ENCODE measurements at places on chromosomes 1 and 21.

GRCh38 chr1:230385930-230386329, 40.2 kb downstream of the PGBD5 start:
- no peak for DNase-seq
- H3K4me1 ChIP-seq = no peaks in the 10 kb centered on the region
- no peak overlapping the region for H3K27ac ChIP-seq
- H3K4me3 ChIP-seq = no peak overlapping the region
- H3K36me3 ChIP-seq = no peaks in the 10 kb centered on the region

GRCh38 chr1:173020138-173020750, 30.5 kb downstream of the TNFSF18 start:
- H3K27ac ChIP-seq = no peak overlapping the region
- DNase-seq = no peak
- no peak overlapping the region for H3K4me3 ChIP-seq
- H3K27me3 ChIP-seq = peaks cover 3% of the 10 kb centered on the region
- H3K36me3 ChIP-seq = no peaks in the 10 kb centered on the region

DNA sequence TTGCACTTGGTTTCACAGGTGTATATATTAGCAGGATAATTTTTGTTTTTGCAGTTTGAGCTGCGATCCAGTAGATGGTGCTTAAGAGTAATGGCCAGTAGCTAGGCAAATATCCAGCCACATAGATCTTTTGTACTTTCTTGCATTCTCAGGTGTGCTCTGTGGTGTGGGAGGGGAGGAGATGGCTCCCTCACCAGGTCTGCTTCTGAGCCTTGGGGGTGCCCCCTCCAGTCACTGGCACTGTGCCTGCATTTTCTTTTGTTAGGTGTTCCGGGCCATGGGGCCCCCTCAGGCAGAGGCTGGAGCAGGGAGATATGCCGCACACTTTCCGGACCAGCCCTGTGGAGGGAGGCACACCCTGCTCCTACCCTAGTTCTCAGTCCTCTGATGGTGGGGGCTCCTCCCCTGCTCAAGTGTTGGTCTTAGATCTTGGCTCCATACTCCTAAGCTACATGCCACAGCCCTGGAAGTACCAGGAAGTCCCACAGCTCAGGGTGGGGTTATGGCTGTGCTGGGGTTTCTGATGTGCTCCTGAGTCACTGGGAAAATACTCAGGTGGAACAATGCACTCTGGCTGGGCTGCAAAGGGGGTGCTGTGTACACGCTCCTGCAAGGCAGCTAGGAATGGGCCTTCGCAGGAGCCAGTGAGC, 197.6 kb upstream of the DMRTA2 start:
- H3K27ac ChIP-seq = no peak overlapping the region
- peaks cover 5% of the 10 kb centered on the region for H3K36me3 ChIP-seq
- H3K4me1 ChIP-seq = peaks cover 1% of the 10 kb centered on the region
- DNase-seq = no peak
- H3K4me3 ChIP-seq = no peak overlapping the region
- H3K27me3 ChIP-seq = no peaks in the 10 kb centered on the region

DNA sequence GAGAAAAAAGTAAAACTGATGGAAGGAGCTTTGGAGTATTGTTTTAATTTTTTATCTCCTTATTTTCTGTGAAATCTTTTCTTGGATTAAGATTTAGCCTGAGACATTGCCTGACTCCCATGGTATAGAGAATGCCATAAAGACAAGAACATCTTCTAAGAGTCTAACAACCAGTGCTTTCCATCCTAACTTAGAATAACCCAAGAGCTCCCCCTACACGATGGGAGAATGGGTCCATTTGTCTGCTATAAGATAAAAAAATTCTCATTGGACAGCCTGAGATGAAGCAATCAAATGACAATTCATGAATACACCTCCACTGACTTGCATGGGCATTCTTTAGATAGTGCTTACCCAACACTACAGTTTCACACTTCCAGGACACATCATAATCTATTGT, 478.1 kb downstream of the TTLL7 start:
- H3K27me3 ChIP-seq = no peaks in the 10 kb centered on the region
- no peak overlapping the region for H3K4me3 ChIP-seq
- peaks cover 14% of the 10 kb centered on the region for H3K4me1 ChIP-seq
- H3K36me3 ChIP-seq = no peaks in the 10 kb centered on the region
- DNase-seq = no peak

GRCh38 chr1:154860156-154860870, 9.8 kb downstream of the KCNN3 start:
- H3K27ac ChIP-seq = no peak overlapping the region
- H3K4me3 ChIP-seq = no peak overlapping the region
- H3K27me3 ChIP-seq = no peaks in the 10 kb centered on the region
- peaks cover 6% of the 10 kb centered on the region for H3K4me1 ChIP-seq
- H3K36me3 ChIP-seq = no peaks in the 10 kb centered on the region

GRCh38 chr1:52937433-52938182, 10.5 kb downstream of the SCP2 start:
- H3K36me3 ChIP-seq = no peaks in the 10 kb centered on the region
- no peak for DNase-seq
- no peak overlapping the region for H3K27ac ChIP-seq
- H3K4me3 ChIP-seq = no peak overlapping the region
- peaks cover 2% of the 10 kb centered on the region for H3K4me1 ChIP-seq
- no peaks in the 10 kb centered on the region for H3K27me3 ChIP-seq

- H3K27ac ChIP-seq = no peak overlapping the region
- no peaks in the 10 kb centered on the region for H3K36me3 ChIP-seq
- H3K27me3 ChIP-seq = no peaks in the 10 kb centered on the region
Observed at GRCh38 chr1:32764826-32765569, 52.2 kb downstream of the YARS1 start.

DNA sequence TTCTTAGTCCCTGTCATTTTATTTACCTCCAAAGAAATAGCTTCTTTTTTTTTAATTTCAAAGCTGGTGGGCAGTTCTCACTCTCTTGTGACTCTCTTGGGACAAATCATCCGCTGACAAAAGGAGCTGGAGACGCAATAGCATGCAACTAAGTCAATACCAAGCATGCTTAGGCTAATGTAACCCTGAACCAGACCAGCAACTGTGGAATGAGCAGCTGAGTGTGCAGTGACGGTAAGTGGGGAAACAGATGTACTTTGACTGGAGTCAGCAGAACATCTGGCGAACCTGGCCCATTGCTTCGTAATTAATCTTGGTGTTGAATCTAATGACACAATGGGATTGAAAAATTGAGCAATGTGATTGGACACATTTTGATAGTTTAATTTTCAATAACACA, 280.7 kb upstream of the PLXNA2 start:
- H3K4me1 ChIP-seq = no peaks in the 10 kb centered on the region
- H3K4me3 ChIP-seq = no peak overlapping the region
- DNase-seq = no peak
- H3K27ac ChIP-seq = no peak overlapping the region

DNA sequence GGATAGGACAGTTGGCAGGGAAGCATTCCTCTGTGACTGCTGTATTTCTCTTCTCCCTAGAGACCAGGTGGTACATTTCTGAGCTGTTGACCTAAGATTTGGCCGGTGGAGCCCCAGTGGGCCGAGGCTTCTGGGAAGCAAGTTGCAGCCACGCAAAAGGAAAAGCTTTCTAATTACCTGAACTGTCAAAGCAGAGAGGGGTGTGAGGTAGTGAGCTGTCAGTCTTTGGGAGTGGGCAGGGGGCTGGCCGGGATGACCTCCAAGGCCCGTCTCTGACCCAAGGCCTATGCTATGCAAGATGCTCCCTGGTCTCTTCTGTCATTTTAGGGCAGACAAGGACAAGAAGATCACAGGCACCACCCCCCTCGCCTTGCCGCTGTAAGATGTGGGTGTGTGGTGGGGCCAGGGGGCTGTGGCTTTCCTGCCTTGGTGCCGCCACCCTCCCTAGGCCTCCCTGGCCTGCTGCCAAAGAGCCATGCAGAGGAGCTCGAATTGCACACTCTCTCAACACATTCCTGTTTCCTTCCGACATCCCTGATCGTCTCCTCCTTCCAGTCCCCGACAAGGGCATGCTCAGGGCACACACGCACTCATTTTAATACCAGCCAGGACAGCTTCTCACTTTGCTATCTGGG, 7.7 kb downstream of the PADI1 start:
- DNase-seq = peak; percentile 10
- peaks cover 17% of the 10 kb centered on the region for H3K4me1 ChIP-seq
- H3K27me3 ChIP-seq = peaks cover 21% of the 10 kb centered on the region

DNA sequence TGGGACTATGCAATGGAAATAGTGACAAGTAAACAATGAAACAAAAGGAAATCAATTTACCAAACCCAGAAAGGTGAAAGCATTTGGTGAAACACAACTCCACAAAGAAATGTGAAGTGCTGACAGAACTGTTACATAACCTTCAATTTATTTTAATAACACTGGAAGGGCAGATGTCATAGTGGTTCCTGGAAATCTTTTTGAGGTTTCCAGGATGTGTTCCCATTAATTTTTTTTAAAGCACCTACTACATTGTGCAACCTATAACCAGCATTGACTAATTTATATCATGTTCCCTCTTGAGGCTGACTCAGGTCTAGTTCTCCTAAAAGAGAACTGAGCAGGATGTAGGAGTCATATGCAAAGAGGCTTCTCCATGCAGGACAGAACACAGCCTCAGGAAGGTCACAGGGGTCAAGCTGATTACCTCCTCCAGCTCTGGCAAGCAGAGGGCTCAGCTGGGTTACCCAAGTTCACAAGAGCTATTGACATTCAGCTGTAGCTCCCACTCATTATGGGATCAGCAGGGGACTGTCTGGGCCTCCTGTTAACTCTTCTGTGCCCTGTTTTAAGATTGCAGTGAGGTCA, 157.1 kb upstream of the NRIP1 start:
- no peaks in the 10 kb centered on the region for H3K36me3 ChIP-seq
- H3K4me3 ChIP-seq = no peak overlapping the region
- no peak overlapping the region for H3K27ac ChIP-seq
- no peaks in the 10 kb centered on the region for H3K27me3 ChIP-seq

DNA sequence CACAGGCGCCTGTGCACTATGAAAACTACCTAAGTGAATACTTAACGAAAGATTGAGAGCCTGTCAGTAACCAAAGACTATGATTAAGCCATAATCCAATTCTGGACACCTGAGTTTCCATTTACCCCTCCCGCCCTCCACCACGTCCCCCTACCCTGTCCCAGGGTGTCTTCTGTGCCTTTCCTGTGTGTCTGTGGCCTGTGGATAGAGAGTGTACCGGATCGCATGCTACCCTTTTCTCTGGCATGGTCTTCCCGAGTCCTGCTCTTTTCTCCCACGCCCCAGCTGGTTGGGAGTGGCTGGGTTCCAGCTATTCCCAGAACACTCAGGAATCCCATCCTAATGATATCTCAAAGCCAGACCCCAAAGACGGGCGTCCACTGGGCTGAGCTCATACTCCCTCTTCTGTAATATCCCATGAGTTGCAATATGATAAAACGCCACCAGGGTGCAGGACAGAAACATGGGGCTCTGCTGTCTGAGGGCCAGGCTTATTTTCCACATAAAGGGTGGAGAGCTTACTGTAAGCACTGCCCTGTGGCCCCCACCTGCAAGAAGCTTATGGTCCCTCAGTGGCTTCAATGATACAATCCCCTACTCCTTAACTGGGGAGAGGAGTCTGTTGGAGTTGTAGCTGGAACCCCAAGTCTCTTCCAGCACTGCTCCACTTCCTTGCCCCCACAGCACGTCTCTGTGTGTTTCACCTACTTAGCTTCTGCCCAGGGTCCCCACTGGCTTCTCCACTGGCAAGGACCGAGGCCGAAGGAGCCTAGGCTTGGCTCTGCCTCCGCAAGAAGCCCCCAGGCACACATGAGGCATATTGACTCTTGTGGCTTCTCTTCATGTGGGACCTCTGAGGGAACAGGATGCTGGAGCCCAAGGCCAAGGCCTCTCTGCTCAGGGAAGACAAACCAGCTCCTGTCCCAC, 17.6 kb upstream of the ALX3 start:
- H3K4me1 ChIP-seq = peaks cover 13% of the 10 kb centered on the region
- DNase-seq = peak; percentile 28
- no peak overlapping the region for H3K4me3 ChIP-seq
- peaks cover 66% of the 10 kb centered on the region for H3K27me3 ChIP-seq
- H3K27ac ChIP-seq = no peak overlapping the region
- H3K36me3 ChIP-seq = no peaks in the 10 kb centered on the region

GRCh38 chr1:29470788-29471119, 234.4 kb downstream of the PTPRU start:
- no peaks in the 10 kb centered on the region for H3K4me1 ChIP-seq
- no peak overlapping the region for H3K4me3 ChIP-seq
- peaks cover 5% of the 10 kb centered on the region for H3K27me3 ChIP-seq
- no peaks in the 10 kb centered on the region for H3K36me3 ChIP-seq
- no peak for DNase-seq
- no peak overlapping the region for H3K27ac ChIP-seq

GRCh38 chr1:198986442-198986841, 347.6 kb downstream of the PTPRC start:
- H3K36me3 ChIP-seq = peaks cover 7% of the 10 kb centered on the region
- no peak overlapping the region for H3K4me3 ChIP-seq
- H3K27ac ChIP-seq = no peak overlapping the region
- H3K27me3 ChIP-seq = peaks cover 2% of the 10 kb centered on the region

DNA sequence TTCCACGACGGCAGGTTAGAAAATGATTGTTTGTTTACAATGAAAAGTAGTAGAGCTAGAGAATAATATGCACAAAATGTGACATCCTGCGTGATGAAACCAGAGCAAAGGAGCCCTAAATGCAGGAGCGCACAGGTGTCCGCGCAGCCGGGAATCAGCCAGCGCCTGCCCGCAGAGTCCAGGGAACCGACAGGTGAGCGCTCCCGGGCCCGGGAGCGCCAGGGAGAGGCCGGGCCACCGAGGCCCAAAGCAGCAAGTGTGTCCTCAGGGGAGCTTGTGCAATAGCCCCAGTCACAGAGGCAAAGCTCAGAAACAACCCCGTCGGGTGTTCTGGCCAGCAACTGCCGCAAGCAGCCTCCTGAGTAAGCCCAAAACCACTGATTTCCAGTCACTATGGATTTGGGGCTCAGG, 789 bp upstream of the GALE start:
- peaks cover 10% of the 10 kb centered on the region for H3K36me3 ChIP-seq
- H3K27ac ChIP-seq = peak overlapping the region; percentile 65
- peaks cover 14% of the 10 kb centered on the region for H3K4me1 ChIP-seq
- no peak for DNase-seq

GRCh38 chr1:238061967-238062613, 171.4 kb upstream of the ZP4 start:
- DNase-seq = no peak
- no peak overlapping the region for H3K4me3 ChIP-seq
- no peaks in the 10 kb centered on the region for H3K27me3 ChIP-seq
- no peaks in the 10 kb centered on the region for H3K4me1 ChIP-seq
- H3K36me3 ChIP-seq = no peaks in the 10 kb centered on the region
